ENCODE measurements at places on chromosomes 1 and 21.
A peak's percentile ranks its signal among the peaks of the same experiment; 100 is the strongest.

DNA sequence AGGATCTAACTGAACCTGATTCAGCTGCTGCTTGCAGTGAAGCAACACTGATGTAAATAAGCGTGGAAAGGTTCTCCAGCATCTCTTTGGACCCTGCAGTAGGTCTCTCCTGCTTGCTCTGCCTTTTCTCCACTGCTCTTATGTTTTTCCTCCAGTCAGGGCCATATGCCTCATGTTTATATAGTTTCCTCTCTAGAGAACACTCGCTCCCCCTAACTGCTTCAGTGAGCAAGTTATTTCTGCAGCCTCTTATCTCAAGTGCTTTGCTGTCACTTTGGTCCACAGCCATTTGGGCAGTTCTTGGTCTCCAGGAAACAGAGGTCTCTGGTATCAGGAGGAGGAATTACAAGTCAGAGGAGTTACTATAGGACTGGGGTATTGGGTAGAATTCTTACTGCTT, 5.3 kb downstream of the PRUNE1 start:
- no peak for DNase-seq

DNA sequence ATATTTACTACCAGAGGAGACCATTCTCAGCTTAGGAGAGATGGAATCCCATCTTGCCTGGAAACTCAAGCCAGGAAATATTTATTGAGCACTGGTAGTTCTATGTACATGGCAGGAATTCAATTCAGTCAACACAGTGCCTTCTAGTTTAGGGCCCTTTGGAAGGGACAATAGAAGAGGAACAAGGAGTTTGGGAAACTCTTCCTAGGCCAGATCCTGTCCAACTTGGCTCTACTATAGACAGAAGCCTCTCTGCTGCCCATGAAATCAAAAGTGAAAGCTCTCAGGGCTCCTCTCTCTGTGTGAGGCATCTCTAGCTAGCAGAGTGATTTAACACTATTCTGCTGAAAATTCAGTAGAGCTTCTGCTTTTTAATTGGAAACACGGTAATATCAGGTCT, 244.6 kb upstream of the MAP1LC3C start:
- DNase-seq, result no peak

- DNase-seq, result no peak
Observed at GRCh38 chr1:90562892-90563291, 154.2 kb downstream of the BARHL2 start.

DNA sequence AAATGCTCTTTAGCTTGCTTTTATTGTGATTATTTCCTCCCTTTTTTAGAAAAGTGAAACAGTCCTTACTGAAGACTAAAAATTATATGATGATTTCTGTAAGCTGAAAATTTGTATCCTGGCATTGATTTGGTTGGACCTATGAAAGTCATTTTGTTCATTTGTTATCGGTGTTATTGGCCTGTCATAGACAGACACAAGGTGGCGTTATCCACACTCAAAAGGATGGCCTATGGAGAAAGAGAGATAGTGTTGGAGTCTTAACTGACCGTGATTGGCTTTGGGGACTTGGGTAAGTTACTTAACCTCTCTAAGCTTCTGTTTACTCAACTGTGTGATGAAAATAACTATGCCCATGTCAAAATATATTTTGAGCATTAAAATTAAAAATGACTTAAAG, 203.6 kb upstream of the CHODL start:
- peak; percentile 26 for DNase-seq

GRCh38 chr1:95534985-95535384, 301.0 kb downstream of the RWDD3 start:
- DNase-seq, result no peak

- DNase-seq, result no peak
Observed at GRCh38 chr1:201096041-201096461, 16.2 kb downstream of the CACNA1S start.

GRCh38 chr1:40766017-40766416, 17.6 kb upstream of the KCNQ4 start:
- DNase-seq, result no peak

DNA sequence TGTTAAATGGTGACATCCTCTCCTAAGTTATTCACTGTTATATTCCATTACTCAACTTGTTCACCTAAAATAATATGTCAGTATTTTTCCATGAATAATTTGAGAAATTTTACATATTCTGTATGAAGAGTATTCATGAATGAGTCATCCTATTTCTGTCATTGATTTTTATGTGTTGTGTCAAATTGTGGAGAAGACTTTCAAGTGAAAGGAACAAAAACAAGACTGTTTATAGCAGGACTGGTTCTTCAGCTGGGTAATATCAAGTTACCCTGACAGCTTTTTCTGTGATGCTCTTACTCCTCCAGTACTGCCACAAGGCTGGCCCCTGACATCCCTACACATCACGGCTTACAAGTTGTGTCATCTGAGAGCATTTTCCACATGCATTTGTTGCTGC, 847.7 kb downstream of the NCAM2 start:
- no peak for DNase-seq

DNA sequence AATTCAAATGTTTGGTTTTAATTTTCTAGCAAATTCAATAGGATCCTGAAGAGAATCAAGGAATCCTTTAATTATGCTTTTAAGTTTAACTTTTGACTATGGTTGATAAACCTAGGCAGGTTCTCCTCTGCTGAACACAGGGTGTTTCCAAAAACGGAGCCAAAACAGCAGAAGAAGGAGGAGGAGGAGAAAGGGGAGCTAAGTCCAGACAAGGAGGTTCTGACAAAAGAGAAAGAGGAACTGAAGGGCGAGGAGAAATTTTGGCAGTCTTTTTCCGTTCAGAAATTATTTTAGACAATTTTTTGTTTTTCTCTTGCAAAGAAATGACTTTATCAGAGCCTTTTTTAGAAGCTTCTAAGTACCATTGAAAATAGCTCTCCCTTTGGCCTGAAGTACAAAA, 33.2 kb upstream of the FNBP1L start:
- no peak for DNase-seq

DNA sequence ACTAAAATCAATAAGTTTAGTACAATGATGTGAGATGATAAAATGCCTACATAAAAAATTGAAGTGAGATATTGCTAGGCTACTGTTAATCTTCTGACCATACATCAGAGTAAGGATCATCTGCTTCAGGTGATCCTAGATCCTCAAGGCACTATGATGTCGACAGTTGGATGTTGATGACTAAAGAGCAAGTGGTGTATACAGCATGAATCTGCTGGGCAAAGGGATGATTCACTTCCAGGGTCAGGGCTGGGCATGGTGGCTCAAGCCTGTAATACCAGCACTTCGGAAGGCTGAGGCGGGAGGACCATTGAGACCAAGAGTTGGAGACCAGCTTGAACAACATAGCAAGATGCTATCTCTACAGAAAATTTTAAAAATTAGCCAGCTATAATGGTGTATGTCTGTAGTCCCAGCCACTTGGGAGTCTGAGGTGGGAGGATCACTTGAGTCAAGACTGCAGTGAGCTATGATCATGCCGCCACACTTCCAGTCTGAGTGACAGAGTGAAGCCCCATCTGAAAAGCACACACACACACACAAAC, 24.6 kb downstream of the NUF2 start:
- no peak for DNase-seq

DNA sequence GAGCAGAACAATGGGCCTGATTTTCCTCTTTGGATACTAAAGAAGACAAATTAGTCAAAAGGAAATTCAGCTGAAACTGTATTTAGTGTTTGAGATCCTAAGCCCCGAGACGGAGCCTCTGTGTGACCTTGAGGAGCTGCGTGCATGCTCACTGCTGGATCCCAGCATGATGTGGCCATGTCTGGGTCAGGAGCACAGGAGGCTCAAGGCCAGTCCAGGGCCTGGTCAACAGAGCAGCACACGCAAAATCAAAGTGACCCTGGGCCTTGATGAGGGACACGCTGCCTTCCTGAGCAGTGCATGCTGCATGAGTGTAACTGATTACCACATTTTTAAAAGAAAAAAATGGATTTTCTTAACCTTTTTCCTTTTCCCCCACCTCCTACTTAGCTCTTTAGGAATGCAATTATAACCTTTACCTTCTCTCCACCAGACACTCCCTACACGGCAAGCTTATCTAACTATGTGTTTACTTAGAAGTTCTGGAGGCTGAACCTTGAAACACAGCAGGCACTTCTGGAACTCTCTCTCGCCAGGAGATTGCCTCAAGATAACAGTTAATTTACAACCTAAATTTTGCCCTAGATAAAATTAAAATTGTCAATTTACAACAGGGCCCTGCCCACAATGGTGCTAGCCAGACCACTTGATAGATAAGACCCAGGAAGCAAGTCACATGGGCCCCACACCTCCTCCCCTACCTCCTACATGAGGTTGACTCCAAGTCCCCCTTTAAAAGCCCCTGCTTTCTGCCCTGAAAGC, 144.6 kb downstream of the LRIG2 start:
- no peak for DNase-seq

DNA sequence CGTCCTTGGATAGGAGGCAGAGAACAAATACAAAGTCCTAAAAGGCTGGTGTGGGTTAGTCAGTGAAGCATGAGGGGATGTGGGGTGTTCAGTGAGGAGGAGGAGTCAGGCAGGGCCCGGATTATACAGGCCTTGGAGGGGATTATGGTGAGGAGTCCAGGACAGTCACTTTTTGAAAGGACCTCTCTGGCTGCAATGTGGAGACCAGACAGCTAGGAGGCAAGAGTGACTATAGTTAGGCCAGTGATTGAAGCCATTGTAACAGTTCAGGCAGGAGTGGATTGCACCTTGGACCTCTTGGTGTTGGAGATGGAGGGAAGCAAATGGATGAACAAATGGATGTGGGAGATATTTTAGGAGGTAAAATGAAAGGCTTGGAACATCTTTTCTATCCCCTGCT, 115.8 kb downstream of the C1orf94 start:
- no peak for DNase-seq

GRCh38 chr1:115194506-115194905, 105.2 kb upstream of the TSPAN2 start:
- DNase-seq, result no peak

DNA sequence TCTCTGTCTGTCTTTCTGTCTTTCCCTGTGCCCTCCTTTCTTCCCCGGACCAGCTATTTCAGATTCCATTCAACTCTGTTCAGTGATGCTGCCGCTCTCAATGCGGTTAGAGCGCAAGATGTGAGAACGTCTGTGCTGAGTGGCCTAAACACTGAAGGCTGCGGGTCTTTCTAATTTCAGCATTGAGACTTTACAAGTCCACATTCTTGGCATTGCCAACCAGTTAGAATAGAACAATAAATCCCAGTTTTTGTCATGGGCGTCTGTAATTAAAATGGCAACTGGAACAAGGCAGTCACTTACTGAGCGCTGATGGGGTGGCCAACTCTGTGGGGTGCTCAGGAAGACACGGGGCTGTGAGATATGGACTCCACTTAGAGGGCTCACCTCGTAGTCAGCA, 112.8 kb downstream of the DHRS3 start:
- no peak for DNase-seq

GRCh38 chr1:29638281-29638680, 402.0 kb downstream of the PTPRU start:
- no peak for DNase-seq

Data from HL-60 (cell line).